ENCODE measurements at places on chromosomes 3 and 15. TPM values are rescaled to one million over a fixed set of nuclear protein-coding genes. Genes with fewer than 3 reads are reported as not detected.
A peak's percentile ranks its signal among the peaks of the same experiment; 100 is the strongest.

DNA sequence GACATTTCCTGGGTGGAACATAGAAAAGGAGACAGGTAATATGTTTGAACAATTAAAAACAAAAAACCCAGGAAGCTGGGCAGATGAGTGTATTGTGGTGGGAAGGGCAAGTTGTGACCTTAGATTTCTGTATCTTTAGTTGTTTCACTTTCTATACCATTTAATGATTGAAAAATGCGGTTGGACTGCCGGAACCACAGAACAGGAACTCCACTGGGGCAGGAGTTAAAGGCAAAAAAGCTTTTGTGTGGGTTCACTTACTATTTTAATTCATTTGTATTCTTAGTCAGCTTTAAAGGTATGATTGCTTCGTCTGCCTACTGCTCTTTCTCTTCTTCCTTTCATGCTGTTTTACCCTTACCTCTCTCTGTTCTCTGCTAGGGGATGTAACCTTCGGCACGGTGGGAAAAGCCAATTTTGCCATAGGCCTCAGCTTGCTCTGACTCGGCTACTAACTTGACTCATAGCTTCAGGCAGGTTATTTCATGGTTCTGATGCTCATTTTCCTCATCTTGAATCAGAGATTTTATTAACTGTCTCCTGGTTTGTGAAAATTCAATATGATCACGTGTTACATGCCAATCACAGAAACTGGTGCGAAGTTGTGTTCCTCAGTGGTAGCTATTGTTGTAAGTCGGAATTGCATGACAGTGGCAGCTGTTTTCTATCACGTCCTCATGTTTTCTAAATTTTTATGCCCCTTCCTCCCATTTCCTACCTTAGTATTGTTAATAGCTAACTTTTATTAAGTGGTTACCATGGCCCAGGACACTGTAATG, 1.6 kb upstream of the MCTP2 start:
- no peak overlapping the region for H3K4me3 ChIP-seq
- H3K36me3 ChIP-seq, result no peaks in the 10 kb centered on the region
- DNase-seq, result no peak
- peaks cover 19% of the 10 kb centered on the region for H3K27me3 ChIP-seq
- H3K4me1 ChIP-seq, result peaks cover 9% of the 10 kb centered on the region

Gene UCN2
- total RNA-seq, result not detected

GRCh38 chr15:93414576-93415231, 325.7 kb upstream of the RGMA start:
- H3K27me3 ChIP-seq, result no peaks in the 10 kb centered on the region
- no peak for DNase-seq

- DNase-seq, result no peak
- H3K27me3 ChIP-seq, result no peaks in the 10 kb centered on the region
- no peak overlapping the region for H3K27ac ChIP-seq
- H3K4me3 ChIP-seq, result no peak overlapping the region
- no peaks in the 10 kb centered on the region for H3K36me3 ChIP-seq
- no peaks in the 10 kb centered on the region for H3K4me1 ChIP-seq
Observed at GRCh38 chr3:75035146-75035545, 420.7 kb upstream of the CNTN3 start.

DNA sequence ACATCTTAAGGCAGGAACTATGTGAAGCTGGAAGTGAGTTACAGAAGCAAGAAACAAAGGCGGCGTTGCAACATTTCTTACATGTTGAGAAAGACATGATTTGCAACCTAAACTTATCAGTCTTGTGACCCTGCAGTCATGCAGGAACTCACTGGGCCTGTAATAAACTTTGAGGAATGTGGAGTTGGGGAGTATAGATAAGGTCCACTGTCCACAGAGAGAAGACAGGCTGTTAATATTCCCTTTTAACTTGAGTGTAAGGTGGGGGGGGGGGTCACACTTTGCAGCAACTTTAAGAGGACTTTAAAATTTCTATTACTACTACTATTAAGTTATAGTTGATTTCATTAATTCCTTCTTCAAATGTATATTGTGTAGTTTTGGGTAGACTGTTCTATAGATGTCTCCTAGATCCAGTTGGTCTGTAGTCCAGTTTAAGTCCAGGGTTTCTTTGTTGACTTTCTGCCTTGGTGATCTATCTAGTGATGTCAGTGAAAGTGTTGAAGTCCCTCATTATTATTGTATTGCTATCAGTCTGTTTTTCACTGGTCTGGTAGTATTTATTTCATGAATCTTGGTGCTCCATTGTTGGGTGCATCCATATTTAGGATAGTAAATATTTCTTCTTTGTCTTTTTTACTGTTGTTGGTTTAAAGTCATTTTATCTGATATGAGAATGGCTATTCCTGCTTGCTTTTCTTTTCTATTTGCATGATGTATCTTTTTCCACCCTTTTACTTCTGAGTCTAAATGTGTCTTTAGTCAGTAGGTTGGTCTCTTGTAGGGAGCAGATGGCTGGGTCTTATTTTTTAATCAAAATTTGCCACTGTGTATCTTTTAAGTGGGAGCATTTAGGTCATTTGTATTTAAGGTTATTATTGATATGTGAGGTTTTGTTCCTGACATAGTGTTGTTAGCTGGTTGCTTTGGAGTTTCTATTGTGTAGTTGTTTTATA, 15.6 kb upstream of the FAM98B start:
- no peak overlapping the region for H3K27ac ChIP-seq
- H3K4me1 ChIP-seq, result peaks cover 3% of the 10 kb centered on the region
- H3K36me3 ChIP-seq, result no peaks in the 10 kb centered on the region
- no peaks in the 10 kb centered on the region for H3K27me3 ChIP-seq

DNA sequence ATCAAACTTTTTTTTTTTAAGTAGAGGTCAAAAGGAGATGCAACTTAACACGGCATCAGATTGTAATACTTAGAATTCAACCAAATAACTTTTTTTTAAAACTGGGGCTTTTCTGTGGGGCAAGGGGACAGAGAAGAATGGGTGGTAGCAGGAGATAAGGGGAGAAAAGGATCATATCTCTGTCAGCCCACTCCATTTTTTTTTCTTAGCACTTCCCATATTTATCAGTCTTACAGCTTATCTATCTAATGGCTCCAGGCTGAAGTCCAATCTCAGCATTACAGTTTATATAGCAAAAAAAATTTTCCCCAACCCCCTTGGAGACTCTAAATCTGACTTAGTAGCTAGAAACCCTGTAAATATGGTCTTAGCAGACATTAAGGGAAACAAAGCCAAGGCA, 69.3 kb downstream of the PIK3R4 start:
- no peaks in the 10 kb centered on the region for H3K27me3 ChIP-seq
- no peak overlapping the region for H3K27ac ChIP-seq
- H3K4me1 ChIP-seq, result no peaks in the 10 kb centered on the region
- DNase-seq, result no peak

DNA sequence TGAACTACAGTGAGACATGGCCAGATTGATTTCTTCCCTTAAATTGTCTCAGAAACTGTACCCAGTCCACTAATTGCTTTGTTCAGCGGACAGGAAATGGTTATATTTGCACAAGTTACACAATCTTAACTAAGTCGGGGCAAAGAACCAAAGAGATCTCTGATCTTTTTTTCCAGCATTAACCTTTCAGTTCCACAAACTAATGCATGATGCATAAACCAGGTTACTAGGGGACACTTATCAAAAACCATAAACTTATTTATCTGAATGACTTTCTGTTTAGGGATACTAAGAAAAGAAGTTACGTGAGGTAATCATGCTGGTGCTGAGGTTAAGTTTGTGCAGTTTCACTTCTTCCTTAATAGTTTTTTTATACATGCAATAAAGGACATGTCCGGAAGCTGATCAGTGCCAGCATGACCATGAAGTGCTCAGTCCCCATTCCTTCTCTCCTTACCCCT, 22.4 kb downstream of the FNDC3B start:
- H3K4me3 ChIP-seq, result peak overlapping the region; percentile 9
- H3K27me3 ChIP-seq, result no peaks in the 10 kb centered on the region
- peak overlapping the region; percentile 6 for H3K27ac ChIP-seq
- no peak for DNase-seq

Gene LRRN1
- total RNA-seq, result 1.1 TPM

GRCh38 chr3:169344465-169344864, 319.0 kb downstream of the MECOM start:
- H3K4me1 ChIP-seq, result no peaks in the 10 kb centered on the region
- no peaks in the 10 kb centered on the region for H3K27me3 ChIP-seq
- no peak overlapping the region for H3K27ac ChIP-seq
- no peaks in the 10 kb centered on the region for H3K36me3 ChIP-seq
- no peak overlapping the region for H3K4me3 ChIP-seq

Gene CSTA
- total RNA-seq, result 0.58 TPM

DNA sequence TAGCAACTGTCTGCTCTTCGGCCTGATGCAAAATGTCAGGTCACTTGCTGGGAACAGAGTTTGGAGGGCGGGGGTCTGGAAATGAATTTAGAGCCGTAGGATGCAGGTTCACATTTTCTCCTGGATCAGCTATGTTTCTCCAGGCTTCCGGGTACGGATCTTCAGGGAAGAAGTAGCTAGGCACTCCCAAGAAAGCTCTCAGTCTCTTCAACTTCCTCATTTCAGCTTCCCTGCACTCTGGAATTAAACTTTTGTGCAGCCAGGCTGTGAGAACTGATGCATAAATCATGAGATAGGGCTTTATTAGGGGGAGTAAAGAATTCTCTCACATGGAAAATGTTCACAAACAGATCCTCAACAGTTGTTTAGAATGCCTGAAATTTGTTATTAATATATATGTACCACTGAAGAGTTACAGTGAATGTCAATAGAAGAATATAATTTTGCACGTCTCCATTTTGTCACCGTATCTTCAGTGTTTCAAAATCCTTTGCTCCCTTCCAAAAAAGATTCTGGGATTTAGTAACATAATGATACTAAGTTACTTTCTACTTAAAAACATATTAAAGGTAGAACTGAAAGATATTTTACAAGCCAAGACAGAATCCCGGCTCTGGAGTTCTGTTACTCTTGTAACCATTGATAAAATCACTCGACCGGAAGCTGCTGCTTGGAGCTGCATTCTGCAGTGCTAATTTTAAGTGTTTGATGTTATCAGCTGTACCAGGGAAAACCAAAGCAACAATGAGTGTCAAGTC, 178.5 kb upstream of the P2RY1 start:
- H3K27me3 ChIP-seq, result no peaks in the 10 kb centered on the region
- no peak overlapping the region for H3K27ac ChIP-seq
- no peak for DNase-seq
- H3K36me3 ChIP-seq, result no peaks in the 10 kb centered on the region

GRCh38 chr3:197736010-197736490, 654 bp downstream of the RUBCN start:
- H3K27ac ChIP-seq, result peak overlapping the region; percentile 95
- H3K4me1 ChIP-seq, result peaks cover 21% of the 10 kb centered on the region
- H3K36me3 ChIP-seq, result no peaks in the 10 kb centered on the region
- peak overlapping the region; percentile 98 for H3K4me3 ChIP-seq
- no peaks in the 10 kb centered on the region for H3K27me3 ChIP-seq
- no peak for DNase-seq

Gene PPP1R14D
- total RNA-seq, result 0.51 TPM

GRCh38 chr3:45583021-45583851, 11.3 kb upstream of the LIMD1 start:
- H3K4me1 ChIP-seq, result peaks cover 23% of the 10 kb centered on the region
- H3K36me3 ChIP-seq, result no peaks in the 10 kb centered on the region
- H3K4me3 ChIP-seq, result no peak overlapping the region
- no peak for DNase-seq

DNA sequence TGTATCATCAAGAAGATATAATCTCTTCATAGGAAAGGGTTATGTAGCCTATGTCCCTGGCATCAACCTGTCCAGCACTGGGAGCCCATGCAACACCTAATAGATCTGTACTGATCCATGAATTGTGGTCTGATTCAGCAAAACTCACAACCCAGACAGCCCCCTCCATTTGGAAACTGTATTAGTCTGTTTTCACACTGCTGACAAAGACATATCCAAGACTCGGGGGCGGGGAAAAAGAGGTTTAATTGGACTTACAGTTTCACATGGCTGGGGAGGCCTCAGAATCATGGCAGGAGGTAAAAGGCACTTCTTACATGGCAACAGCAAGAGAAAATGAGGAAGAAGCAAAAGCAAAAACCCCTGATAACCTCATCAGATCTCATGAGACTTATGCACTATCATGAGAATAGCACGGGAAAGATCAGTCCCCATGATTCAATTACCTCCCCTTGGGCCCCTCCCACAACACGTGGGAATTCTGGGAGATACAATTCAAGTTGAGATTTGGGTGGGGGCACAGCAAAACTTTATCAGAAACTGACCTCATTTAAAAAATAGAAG, 83.3 kb downstream of the TRIM42 start:
- no peak overlapping the region for H3K27ac ChIP-seq
- no peaks in the 10 kb centered on the region for H3K36me3 ChIP-seq
- no peaks in the 10 kb centered on the region for H3K27me3 ChIP-seq
- H3K4me1 ChIP-seq, result no peaks in the 10 kb centered on the region

DNA sequence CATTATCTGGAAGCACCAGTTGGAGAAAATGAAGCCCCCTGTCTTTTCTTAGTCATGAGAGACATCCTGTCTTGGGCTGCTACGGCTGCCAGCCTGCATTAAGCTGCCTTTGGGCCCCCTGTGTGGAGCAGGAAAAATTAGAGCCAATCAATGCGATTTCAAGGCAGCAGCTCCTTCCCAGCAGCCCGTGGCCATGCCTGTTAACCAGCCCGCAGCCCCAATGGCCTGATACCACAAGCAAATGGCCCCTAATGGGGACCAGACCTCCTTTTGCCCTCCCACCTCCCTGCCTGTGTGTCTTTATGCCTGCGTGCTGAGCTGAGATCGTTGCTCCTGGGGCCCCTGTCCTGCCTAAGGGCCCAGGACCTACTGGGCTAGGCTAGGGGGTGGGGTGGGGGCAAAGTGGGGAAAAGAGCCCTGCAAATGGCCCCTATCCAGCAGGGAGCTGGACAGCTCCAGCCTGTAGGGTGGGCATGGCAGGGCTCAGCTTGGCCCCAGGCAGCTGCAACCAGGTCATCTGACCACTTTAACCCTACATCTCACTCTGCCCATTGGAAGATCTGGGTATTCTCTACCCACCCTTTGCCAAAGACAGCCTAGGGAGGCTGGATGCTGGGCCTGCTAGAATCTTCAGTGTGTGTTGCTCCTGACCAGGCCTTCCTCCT, 53.8 kb upstream of the MRPS22 start:
- no peak overlapping the region for H3K27ac ChIP-seq
- H3K4me3 ChIP-seq, result no peak overlapping the region
- H3K4me1 ChIP-seq, result no peaks in the 10 kb centered on the region
- no peak for DNase-seq

Gene REC114
- not detected for total RNA-seq

DNA sequence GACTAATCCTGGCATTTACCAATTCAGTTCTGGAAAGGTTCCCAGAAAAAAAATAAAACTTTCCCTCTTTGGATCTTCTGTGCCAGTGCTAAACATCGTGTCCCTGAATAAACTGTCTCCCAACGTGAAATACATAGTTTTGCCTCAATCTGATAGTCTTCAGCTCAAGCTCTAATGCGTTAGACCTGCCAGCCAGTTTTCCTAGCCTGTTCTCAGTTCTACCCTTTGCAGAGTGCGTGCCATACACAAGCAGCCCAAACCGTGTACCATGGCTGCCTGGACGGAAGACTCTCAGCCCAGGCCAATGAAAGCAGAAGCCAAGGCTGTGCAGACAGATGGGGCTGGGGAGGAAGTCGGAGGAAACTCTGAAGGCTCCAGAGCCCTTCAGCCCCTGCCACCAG, 11.4 kb upstream of the OCA2 start:
- H3K4me3 ChIP-seq, result no peak overlapping the region
- H3K4me1 ChIP-seq, result peaks cover 11% of the 10 kb centered on the region
- H3K36me3 ChIP-seq, result peaks cover 43% of the 10 kb centered on the region
- H3K27me3 ChIP-seq, result peaks cover 9% of the 10 kb centered on the region
- no peak for DNase-seq

- H3K27me3 ChIP-seq, result no peaks in the 10 kb centered on the region
- peaks cover 51% of the 10 kb centered on the region for H3K4me1 ChIP-seq
- no peaks in the 10 kb centered on the region for H3K36me3 ChIP-seq
- no peak for DNase-seq
- H3K27ac ChIP-seq, result peak overlapping the region; percentile 82
Observed at GRCh38 chr15:89163271-89164055, 57.9 kb downstream of the RLBP1 start.

Gene KBTBD13
- 0.97 TPM for total RNA-seq
